T-helper 17 cell (primary cell): ENCODE measurements at places on chromosomes 2 and 18. TPM values are rescaled to one million over a fixed set of nuclear protein-coding genes. Genes with fewer than 3 reads are reported as not detected.

Gene DTNA
- not detected for total RNA-seq

Gene MAPK4
- not detected for total RNA-seq

DNA sequence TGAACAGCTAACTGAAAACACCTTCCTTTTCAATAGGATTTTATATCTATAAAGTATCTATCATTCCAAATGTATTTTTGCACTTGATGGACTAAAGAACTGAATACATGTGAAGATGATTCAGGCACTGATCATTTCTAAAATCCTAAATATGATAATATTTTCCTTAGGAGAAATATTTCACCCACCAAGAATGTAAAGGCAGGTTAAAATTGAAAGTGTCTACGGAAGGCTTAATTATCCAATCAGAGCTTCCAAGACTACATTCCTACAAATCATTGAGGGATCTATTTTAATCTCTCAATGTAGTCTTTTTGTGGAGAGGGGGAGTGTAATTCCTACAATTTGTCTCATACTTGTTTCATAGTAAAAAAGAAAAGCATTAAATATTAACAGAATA is 3.6 kb downstream of the GALNT3 start:
- no peak for DNase-seq

- no peak for DNase-seq
Observed at GRCh38 chr2:218798767-218799504, 17.0 kb downstream of the CYP27A1 start.
